ENCODE measurements at places on chromosomes 1 and 21. TPM values are rescaled to one million over a fixed set of nuclear protein-coding genes. Genes with fewer than 3 reads are reported as not detected.

- no peak for DNase-seq
These were observed 39.8 kb upstream of the RAB4A start for GRCh38 chr1:229230893-229231753.

DNA sequence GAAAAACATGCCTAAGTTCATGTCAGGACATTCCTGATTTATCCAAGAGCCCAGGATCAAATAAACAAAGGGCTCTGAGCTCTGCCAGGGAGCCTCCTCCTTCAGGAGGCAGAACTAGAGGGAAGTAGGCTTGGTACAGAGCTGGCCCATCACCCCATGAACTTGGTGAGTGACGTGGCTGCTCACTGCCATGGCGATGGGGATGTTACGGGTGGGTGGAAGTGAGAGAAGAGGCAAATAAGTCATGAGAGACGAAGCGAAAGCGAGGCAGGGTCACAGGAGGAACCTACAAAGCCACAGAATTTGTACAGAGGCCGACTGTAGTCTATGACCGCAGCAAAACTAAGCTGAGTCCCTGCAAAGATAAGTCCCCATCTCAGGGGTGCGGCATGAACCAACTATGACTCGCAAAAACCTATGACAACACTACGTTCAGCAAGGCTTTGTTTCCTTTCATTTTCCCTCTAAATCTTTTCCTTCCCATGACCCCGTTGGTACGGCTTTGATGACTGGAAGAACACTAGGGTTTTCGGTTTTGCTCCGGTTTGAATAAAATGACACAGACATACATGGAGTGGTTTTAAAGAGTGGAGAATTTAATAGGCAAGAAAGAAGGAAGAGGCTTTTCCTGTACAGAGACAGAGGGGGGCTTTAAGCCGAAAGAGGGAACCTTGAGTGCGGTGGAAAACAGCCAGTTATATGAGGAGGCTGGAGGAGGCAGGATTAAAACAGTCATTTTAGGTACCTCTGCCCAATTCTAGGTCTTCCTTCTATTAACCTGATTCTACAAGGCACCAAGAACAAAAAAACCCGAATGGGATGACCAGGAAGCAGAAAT lies 74.1 kb downstream of the CD46 start:
- peak; percentile 73 for DNase-seq

- no peak for DNase-seq
These were observed 97.6 kb downstream of the APP start for GRCh38 chr21:26072666-26073615.

DNA sequence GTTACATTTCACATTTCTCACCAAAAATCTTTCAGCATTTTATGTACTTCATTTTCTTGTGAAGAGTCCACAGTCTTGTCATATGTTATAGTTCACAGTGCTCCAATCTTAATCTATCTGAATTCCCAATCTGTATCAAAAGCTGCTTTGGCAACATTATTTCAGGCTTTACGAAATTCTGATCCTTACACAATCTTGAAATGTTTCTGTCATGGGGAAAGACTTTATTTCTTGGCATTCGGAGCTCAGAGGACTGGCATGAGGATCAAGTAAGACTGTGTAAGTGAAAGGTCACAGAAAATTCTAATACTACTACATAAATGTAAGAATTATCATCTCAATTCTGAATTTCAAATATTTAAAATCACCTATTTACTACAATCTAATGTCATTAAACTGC lies 2.0 kb downstream of the USP33 start:
- DNase-seq = no peak

DNA sequence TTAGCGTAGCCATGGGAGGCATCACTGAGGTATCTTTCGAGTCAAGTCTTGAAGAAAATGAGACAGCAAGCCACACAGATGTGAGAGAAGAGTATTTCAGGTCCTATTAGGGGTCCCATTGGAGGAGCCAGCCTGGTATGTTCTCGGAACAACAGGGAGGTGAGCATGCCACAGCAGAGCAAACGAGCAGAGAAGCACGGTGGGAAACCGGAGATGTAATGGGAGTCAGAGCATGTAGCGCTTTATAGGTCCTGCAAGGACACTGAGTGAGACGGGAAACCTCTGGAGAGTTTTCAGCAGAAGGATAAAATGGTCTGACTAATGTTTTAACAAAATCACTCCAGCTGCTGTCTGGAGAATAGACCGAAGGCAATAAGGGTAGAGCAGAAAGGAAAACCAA lies 15.9 kb downstream of the H3-3A start:
- DNase-seq = no peak

DNA sequence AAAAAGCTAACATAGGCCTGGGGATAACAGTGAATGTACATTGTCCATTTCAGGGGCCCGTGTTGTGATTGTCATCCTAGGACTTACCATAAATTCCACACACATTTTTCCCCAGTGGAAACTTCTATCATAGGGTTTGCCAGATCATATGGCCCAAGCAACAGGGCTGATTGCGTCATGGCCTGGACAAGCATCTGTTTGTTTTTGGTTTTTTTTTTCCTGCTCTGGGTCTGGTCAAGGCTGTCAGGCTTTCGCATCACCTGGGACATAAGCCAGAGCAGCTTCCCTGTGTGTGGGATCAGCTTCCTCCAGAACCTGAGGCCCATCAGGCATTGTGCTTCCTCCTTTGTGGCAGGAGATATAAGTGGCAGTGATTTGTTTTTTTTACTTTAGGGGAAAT lies 598.5 kb upstream of the USP24 start:
- peak; percentile 75 for DNase-seq

- no peak for DNase-seq
These were observed 39.8 kb downstream of the DIP2A start for GRCh38 chr21:46498335-46499050.

DNA sequence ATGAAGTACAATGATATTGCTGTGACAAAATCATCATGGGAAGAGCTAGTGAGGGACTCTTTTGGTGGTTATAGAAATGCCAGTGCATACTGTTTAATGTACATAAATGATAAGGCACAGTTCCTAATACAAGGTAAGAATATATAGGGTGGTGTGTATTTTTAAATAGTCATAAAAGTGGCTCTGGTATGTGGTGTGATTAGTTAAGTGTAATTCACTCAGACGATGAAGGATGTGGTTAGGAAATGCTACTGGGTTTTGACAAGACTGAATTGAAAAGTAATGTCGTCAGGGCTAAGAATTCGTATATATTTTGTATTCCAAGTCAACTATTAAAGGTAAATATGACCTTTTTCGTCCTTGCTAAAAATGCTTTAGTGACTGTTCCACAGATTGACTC lies 101.7 kb downstream of the USP25 start:
- no peak for DNase-seq

DNA sequence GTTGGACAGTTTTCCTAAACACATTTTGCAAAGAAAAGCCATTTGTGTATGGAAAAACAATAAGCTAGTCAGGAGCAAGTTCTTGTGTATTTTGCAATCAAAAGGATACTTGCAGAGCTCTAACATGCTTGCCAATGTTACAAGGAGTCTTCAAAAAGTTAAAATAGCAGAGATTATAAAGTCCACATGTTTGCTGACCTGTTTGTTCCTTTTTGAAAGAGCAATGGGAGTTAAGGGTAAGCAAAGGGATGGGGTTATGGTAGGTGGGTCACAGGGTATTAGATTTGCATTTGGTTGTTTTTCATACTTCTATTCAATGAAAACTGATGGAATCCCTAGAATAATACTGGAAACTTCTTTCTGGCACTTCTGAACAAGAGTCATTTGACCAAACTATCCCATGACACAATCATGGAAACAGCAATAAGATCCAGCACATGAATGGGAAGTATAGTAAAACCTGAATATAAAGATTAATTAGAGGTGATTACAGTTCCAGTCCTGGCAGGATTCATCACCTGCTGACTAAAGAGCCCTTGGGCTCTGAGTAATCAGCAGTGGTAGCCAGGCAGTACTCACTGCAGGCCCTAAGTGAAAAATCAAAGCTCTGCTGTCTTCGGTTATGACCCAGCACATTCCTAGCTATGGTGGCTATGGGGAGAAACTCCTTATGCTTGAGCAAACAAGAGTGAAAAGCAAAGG lies 27.1 kb upstream of the ZC3H11B start:
- no peak for DNase-seq

DNA sequence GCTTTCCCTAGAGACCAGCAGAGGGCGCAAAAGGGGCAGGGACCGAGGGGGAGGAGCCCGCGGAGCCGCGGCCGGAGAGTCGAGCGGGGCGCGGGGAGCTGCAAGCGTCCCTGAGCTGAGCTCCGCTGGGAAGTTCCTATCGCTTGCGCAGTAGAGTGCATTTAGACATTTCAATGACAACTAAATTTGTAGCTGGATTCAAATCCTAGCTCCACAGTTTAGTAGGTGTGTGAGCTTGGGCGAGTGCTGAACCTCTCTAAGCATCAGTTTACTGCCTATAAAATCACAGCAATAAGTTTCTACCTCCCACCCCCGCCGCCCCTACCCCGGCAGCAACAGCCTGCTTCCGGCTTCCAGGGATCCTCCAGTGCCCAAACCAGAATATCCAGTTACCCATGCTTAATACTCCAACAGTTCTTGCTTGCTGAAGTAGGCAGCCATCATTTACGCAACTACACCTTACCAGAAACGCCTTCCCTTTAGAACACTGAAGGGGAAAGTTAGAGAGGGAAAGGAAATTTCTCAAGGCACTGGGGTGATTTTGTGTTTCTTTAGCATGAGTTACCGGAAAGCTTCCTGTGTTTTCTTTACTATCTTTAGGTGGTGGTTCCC lies 9.1 kb downstream of the TLR5 start:
- peak; percentile 80 for DNase-seq

- DNase-seq = no peak
These were observed 12.3 kb upstream of the RGS4 start for GRCh38 chr1:163056831-163057230.

- no peak for DNase-seq
These were observed 7.1 kb upstream of the SORT1 start for GRCh38 chr1:109404838-109405237.

GRCh38 chr21:19109694-19110093 lies 706.1 kb upstream of the TMPRSS15 start:
- DNase-seq = no peak

GRCh38 chr1:181364801-181365200 lies 118.5 kb upstream of the CACNA1E start:
- DNase-seq = no peak

- no peak for DNase-seq
These were observed 191.6 kb downstream of the BRINP3 start for GRCh38 chr1:190286111-190286510.

GRCh38 chr1:202967684-202968281 lies 726 bp upstream of the CYB5R1 start:
- DNase-seq = no peak

DNA sequence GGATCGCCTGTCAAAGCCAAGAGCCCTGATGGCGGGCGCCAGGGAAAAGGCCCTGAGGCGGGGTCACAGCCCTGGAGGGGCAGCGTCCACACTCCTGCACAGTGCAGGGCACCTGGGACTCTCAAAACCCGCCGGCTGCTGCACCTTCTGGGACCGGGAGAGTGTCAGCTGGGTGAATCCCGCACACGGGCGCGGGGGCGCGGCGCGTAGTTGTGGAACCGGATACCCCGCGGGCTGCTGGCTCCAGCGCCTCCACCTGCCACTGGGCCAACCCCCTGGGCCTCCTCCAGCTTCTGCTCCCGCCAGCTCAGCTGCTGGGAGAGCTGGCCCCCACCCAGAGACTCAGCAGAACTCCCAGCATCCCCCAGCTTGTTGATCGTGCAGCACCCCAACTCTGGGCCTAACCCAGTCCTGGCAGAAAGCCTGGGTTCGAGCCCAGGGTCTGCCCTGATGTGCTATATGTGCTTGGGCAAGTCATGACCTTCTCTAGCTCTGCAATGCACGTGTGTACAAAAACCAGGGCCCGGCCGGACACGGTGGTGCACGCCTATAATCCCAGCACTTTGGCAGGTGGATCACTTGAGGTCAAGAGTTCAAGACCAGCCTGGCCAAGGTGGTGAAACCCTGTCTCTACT lies 33.8 kb downstream of the NECAP2 start:
- no peak for DNase-seq

- DNase-seq = no peak
These were observed 84.7 kb downstream of the OBSCN start for GRCh38 chr1:228292609-228292911.

DNA sequence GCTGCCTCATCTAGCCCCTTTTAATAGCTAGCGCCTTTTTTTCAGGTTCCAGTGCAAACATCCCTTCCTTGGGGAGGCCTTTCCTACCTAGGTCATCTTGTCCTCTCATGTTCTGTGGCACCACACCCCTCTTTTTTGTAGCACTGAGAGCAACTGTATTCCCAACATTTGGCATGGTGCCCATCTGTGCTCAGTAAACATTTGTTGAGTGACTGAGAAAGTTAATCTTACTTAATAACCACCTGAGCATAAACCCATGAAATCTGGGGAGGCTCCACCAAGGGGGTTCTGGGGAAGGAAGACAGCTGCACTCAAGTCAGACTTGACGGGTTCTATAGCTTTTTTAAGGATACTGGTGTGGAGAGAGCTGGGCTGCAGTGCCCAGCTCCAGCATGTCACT lies 90.0 kb downstream of the NOS1AP start:
- DNase-seq = no peak

GRCh38 chr1:113031171-113031933 lies 41.6 kb upstream of the LRIG2 start:
- no peak for DNase-seq

DNA sequence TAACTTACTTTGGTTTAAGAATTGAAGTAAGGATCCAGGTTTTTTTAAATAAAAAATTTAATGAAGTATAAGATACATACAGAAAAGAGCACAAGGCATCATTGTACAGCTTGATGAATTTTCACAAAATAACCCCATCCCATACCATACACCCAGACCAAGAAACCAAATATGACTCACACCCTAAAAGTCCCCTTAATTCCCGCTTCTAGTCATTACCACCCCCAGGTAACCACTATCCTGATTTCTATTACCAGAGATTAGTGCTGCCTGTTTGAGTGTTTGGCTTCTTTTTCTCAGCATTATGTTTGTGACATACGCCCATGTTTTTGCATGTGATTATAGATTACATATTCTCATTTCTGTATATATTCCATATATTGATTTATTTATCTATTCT lies 98.5 kb upstream of the HIVEP3 start:
- no peak for DNase-seq

- DNase-seq = no peak
These were observed 451.7 kb downstream of the MATN1 start for GRCh38 chr1:30271401-30272276.

GRCh38 chr21:38438462-38438893 lies 59.8 kb downstream of the ERG start:
- peak; percentile 45 for DNase-seq

- peak; percentile 72 for DNase-seq
These were observed 12.2 kb downstream of the CITED4 start for GRCh38 chr1:40849801-40850592.

UBL4B gene
- total RNA-seq = not detected

VCAM1 gene
- total RNA-seq = 8.0 TPM

CD5L gene
- total RNA-seq = not detected

CD164L2 gene
- total RNA-seq = not detected

KRTAP21-2 gene
- not detected for total RNA-seq

KCNT2 gene
- 8.1 TPM for total RNA-seq

GCSAML gene
- total RNA-seq = not detected

RGSL1 gene
- not detected for total RNA-seq
